Stimulated activated CD8-positive, alpha-beta memory T cell treated with anti-CD3 and anti-CD28 coated beads, Interleukin-4, amount 100 ng/mL, for 24 hours (primary cell): ENCODE measurements at places on chromosomes 1 and 21.

- no peak for DNase-seq
These were observed 52.0 kb upstream of the KCNA3 start for GRCh38 chr1:110726755-110727154.

DNA sequence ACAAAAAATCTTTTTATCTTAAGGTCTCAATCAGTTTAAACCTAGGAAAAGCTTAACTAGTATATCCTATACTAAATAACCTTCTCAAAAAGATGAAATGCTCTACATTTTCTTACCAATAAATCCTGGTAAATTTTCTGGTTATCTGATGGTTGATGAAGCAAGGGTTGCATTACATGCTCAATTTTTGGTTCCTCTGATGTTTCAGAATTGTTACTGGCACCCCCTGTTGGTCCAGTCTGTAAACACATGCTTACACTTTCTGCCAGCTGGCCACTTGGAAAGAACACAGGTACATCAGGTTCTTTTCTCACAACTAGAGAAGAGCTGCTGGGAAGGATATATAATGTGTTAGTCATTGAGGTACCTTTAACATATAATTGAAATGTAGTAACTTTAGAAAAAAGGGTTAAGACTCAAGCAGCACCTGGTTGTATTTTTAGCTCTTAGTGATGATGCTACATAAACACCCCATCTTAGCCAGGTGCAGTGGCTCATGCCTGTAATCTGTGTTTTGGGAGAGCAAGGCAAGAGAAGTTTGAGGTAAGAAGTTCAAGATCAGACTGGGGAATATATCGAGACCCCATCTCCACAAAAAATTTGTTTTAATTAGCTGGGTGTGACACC is 30.9 kb upstream of the TAL1 start:
- no peak for DNase-seq

DNA sequence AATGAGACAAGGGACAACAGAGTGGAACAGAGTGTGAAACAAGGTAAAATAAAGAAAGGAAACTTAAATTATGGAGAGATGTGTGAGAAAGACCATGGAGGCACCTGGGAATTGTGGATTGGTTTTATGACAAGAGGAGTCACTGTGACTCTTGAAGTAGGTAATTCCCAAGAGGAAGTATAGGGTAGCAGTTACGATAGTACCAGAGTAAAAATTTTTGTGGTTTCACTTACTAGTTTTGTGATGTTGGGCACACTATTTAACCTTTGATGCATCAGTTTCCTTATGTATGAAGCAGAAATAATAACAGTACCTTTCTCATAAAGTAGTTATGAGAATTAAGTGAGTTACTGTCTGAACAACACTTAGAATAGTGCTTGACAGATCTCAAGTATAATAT is 267.9 kb upstream of the DPYD start:
- no peak for DNase-seq

- DNase-seq, result no peak
These were observed 82.2 kb downstream of the PAPPA2 start for GRCh38 chr1:176545034-176545639.

DNA sequence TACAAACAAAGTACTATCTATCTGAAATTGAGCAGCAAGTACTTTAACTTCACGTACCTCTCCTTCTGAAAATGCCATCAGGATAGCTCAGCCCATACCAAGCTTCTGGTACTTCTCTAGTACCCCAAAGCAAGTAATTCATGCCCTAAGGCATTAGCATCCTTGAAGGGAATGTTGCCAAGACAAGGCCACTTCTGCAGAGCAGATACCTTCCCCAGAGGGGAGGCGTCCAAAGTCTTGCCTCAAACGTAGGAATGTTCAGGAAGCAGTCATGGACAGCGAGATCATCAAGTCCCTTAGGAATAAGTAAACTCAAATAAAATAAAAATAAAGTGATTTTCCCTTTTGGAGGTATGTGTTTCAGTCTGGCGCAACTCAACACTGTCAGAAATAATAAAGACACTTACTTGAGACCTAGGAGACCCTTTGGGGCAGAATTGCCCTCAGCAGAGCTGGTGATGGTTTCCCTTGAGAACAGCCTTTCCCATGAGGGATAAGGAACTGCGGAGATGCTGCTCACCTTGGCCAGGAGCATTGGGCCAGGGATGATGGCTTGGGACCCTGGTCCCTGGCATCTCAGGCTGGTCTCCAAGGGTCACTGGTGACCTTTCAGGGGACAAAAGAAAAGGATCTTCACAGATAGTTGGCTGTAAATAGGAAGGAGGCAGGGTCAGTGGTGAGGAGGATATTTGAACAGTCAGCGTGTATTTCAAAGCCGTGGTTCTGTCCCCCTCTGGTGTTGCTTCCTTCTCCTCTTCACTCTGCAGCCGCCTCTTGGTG is 522.9 kb downstream of the KIF26B start:
- DNase-seq, result no peak

GRCh38 chr1:173295995-173296394 is 88.9 kb upstream of the TNFSF4 start:
- no peak for DNase-seq

- no peak for DNase-seq
These were observed 135.3 kb downstream of the PPIAL4G start for GRCh38 chr1:148347781-148348180.

GRCh38 chr1:113779542-113779941 is 20.3 kb upstream of the PHTF1 start:
- no peak for DNase-seq

GRCh38 chr1:32877211-32878110 is 6.7 kb upstream of the FNDC5 start:
- no peak for DNase-seq

DNA sequence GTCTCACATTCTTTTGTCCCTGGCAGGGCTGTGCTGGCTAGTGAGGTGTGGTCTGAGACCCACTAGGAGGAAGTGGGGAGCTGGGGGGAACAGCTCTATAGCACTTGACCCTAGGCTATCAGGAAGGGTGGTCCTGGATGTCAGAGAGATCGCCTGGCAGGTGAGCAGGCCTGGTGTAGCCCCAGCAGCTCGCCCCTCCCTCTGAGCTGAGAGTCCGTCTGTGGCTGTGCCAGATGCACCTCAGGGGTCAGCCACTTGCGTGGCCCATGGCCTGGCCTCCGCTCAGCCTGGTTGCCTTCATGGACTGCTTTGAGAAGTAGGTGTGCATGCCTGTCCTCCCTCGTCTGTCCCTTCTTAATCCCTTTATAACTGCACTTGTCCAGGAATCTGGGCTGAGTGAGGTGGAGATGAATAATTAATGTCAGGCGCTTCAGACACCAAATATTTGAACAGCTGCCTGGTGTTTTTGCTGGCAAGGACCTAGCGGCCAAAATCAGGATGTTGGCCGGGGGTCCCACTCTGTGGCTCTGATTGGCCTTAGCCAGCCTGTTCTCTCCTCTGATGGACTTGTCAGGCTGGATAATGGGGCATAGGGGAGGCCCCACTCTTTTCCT is 30.5 kb downstream of the TMEM53 start:
- no peak for DNase-seq

DNA sequence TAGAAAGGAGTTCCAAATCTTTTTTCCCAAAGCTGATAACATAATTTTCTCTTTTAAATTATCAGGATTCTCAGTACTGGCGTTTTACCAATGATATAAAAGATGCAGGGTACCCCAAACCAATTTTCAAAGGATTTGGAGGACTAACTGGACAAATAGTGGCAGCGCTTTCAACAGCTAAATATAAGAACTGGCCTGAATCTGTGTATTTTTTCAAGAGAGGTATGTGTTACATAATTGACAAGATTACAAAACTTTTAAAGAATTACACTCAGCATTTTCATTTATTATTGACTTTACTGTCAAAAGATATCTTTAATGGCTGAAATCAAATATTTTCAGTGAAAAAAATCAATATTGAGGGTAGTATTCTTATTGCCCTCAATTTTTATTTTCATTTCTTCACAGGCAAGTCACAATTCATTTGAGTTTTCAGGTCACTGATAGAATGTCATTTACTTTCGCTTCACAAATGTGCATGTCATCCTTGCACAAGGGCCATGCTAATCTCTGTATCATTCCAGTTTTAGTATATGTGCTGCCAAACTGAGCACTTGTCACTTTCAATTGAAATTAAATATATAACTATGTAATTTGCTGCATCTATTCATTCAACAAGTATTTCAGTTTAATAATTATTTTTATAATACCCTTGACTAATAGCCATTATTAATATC is 63.5 kb downstream of the TPR start:
- DNase-seq, result no peak

DNA sequence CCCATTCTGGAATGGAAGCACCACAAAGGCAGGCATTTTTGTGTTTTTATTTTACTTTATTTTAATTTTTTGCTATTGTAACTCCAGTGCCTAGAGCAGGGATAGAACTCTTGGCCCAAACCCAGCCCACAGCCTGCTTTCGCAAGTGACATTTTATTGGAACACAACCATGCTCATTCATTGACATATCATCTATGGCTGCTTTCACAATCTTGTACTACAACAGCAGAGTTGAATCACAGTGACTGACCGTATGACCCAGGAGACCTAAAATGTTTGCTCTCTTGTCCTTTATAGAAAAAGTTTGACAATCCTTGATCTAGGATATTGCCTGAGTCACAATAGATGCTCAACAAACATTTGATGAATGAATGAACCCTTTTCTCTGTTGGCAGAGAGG is 83.9 kb upstream of the ATP1A1 start:
- no peak for DNase-seq

- DNase-seq, result no peak
These were observed 18.8 kb downstream of the KIF26B start for GRCh38 chr1:245173446-245174211.

DNA sequence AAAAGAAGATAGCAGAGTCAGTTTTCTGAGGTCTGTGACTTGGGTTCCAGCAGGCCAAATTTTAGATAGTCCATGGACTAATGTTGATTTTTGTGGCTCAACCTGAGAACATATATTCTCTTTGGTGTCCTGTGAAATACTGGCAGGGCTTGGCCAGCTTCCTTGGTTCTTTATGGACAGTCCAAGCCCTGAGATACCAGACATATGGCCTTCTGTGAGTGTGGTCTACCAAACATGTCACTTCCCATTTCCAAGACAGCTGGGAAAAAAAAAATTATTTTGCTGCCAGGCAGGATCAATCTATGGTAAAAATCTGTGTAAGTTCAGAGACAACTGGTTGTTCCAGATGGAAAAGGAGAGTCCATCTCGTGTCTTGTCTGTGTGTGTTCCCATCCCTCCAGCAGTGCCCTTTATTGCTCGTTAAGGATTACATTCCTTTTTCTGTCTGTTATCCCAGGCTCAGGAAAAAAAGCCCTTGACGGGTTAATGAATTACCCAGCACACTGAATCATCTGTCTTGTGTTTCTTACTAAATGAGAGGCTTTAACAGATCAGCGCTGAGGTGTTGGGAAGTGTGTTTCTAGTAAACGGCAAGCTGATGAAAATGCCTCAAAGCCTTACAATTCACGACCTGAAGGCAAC is 33.4 kb upstream of the XPR1 start:
- DNase-seq, result no peak

DNA sequence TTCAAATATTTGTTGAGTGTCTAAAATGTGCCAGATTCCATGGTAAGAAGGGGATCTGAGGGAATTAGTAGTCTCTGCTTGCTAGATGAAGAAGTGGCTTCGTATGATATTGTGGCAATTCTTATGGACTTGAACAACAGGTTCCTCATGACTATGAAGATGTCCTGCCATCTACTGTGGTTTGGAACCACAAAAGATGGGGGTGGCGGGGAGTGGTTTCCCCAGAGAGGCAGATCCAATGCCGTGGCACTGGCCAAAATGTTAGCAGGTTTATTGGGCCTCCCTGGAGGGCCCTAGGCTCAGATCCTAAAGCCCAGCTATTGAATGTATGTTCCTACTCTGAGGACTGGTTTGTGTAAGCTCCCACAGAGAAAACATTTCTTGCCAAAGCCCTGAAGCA is 120.8 kb downstream of the RGS2 start:
- DNase-seq, result no peak

DNA sequence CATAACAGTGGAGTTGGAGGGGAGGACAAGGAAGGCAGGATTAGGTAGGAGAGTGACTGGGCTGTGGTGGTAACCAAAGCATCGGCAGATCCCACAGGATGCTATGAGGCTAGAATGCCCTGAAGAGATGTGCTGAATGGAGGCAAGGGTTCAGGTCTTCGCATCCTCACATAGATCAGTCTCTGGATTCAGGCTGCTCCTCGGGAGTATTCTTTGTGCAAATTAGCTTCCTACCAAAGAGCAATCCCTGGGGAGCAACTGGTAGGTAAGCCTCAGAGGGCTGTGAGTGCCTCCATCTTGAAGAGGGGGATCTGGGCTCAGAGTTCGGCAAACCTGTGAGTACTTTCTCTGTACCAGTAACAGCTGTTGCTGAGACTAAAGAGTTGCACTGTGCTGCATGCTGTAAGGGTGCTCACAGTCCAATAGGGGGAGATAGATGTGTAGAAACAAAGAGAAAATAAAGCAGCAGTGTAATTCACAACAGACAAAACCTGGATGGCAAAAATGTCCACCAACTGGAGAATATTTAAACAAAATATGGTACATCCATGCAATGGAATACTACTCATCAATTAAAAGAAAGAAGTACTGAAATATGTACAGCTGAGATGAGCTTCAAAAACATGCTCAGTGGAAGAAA is 322.4 kb upstream of the DEPDC1 start:
- no peak for DNase-seq

DNA sequence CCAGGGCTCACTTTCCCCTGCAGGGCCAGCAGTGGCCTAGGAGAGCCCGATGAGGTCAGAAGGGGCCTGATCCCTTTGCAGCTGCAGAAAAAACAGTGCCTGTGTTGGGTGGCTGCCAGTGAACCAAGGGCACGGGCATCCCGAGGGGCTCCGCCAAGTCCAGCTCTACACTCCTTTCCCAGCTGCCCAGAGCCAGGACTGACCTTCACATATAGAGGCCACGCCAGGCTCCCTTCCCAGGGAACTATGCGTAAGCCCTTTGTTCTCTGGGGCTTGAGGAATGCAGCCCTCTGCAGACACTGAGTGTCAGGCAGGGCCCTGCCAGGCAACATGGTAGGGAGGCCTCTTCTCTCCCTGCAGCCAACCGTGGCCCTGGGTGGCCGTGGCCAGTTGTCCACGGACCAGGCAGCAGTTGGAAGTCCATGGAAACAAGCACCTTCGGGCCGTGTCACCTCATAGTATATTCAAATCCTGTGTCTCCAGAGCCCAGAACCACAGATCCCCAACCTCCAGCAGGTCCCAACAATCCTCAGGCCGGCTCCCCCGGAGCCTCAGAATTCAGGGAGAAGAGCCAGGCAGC is 194.0 kb downstream of the NPHP4 start:
- no peak for DNase-seq

GRCh38 chr1:188017921-188018320 is 1189.2 kb downstream of the PLA2G4A start:
- no peak for DNase-seq

DNA sequence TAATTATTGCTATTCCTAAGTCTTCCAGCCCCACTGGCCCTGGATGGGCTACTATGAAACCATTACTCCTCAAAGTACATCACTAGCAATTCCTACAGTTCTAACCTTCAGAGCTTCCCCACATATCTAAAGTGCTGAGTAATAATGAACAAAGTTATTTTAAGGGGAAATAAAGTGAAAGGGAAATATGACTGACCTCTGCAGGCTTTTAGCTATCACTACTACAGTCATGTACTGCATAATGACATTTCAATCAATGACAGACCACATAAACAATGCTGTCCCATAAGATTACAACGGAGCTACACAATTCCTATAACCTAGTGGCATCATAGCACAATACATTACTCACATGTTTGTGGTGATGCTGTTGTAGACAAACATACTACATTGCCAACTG is 32.5 kb upstream of the ASPM start:
- no peak for DNase-seq

- DNase-seq, result no peak
These were observed 182.9 kb downstream of the OMA1 start for GRCh38 chr1:58363585-58363984.

GRCh38 chr1:29939079-29939478 is 702.8 kb downstream of the PTPRU start:
- no peak for DNase-seq

- no peak for DNase-seq
These were observed 64.0 kb downstream of the SAMSN1 start for GRCh38 chr21:14482165-14482564.
